Esophagus squamous epithelium (tissue), 5 donors: ENCODE measurements at places on chromosomes 1 and 21.

DNA sequence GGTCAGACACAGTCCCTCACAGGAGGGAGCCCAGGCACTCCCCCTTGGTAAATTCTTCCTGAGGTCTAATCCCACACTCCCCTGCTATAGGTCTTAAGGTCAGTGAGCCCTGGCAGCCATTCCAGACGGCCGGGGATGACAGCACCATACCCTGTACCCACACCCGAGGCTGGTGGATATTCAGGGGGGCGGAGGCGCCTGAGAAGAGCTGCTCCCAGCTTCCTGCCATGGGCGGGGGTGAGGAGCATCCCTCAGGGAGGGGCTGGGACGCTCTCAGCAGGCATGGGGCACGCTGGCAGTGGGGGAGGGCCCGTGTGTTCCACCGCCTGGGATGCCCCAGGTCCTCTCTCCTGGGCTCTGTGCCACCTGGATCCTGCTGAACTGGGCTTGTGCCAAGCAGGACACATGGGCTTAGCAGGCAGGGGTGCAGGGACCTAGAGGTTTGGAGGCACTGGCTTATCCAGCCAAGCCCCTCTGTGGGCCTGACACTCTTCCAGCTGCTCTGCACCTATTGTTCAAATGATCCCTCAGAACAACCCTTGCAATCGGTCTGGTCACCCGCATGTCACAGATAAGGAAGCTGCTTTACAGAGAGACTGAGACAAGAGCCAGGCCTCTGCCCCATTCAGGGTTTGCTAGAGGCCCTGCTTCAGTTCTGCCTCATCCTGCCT is 5.7 kb upstream of the ADGRB2 start:
- no peak for DNase-seq

- DNase-seq: no peak
Observed at GRCh38 chr1:8477166-8477982, 159.5 kb downstream of the SLC45A1 start.

GRCh38 chr1:15350551-15351200 is 59.0 kb upstream of the EFHD2 start:
- no peak for DNase-seq

DNA sequence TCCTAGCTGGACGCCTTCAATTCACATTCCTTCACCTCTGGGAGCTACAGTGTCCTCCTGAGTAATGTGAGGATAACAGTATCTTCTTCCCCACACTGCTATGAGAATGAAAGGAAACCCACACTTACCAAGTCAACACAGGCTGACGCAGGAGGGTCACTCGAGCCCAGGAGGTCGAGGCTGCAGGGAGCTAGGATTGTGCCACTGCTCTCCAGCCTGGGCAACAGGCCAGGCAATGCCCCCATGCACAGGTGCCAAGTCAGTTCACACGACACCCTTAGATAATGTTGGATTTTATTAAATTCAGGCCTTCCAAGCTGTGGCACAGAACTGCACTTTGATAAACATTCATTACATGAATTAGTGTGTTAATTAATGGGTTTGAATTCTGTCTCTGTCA is 31.9 kb downstream of the MATN1 start:
- DNase-seq: no peak

GRCh38 chr1:227010645-227011044 is 70.6 kb downstream of the COQ8A start:
- no peak for DNase-seq

GRCh38 chr1:221418346-221418745 is 323.5 kb downstream of the DUSP10 start:
- DNase-seq: no peak
